ENCODE measurements at places on chromosomes 3 and 15.
A peak's percentile ranks its signal among the peaks of the same experiment; 100 is the strongest.

- no peak for DNase-seq
These were observed 79.8 kb upstream of the PFN2 start for GRCh38 chr3:150050510-150050909.

DNA sequence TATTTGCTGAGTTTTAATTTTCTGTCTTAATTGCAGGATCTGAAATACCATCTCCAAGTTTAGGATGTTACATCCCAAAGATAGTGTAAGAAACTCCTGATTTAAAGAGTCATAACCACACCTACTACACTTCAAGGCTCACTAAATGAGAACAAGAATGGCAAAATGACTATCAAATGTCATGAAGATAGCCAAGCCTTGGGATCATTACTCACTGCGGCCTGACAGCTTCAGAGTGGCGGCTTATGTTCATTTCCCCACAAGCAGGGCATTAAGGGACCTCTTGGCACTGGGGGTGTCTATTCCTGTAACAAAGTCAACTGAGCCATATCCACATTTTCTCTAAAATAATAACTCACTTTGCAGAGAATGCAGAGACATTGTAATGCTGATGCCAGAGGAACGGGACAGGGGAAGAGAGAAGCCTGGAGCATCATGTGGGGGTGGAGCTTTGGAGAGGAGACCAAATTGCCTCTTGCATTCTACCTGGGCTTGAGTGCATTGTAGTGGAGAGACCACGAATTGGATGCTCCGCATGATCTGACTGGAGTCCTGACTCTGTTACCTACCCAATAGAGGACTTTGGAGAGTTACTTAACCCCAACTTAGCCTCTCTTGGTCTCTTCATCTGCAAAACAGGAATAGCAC, 219.2 kb downstream of the OPA1 start:
- DNase-seq = no peak

- DNase-seq = no peak
These were observed 225.5 kb upstream of the CHRM5 start for GRCh38 chr15:33742800-33743199.

DNA sequence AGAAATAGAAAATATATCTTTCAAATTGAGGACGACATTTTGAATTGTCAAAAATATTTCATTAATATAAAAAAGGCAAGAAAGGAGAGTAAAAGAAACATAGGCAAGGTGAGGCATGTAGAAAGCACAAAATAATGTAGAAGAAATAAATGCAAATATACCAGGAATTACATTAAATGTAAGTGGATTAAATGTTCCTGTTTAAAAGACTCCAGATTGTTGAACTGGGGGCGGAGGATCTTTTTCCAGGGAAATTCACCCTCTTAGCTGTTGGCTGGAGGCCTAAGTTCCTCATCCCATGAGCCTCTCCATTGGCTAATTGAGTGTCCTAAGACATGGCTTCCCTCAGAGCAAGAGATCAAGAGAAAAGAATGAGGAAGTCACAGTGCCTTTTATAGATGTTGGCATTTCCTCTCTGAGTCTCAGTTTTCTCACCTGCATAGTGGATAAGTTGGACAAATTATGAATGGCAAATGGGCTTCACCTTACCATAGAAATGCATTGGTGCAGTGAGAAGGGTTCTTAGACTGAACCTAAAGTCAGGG, 147.4 kb upstream of the SMAD3 start:
- no peak for DNase-seq

GRCh38 chr3:123807820-123808219, 76.3 kb downstream of the MYLK start:
- DNase-seq = no peak

DNA sequence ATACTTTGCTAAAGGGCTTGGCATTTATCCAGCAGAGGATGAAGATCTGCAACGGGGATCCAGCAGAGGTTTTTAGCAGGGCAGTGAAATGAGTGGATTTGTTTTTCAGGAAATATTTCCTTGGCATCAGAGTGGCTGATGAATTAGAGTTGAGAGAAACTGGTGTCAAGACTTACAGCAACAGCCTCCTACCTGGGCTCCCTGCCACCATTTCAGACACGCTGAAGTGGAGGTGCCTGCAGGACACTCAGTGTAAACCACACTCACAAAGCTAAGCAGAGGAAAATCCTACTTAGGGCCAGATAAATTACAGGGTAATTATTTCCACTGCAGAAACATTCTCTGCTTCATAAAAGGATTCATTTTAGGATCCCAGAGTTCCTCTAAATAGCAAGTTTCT, 519.7 kb downstream of the FGF12 start:
- no peak for DNase-seq

DNA sequence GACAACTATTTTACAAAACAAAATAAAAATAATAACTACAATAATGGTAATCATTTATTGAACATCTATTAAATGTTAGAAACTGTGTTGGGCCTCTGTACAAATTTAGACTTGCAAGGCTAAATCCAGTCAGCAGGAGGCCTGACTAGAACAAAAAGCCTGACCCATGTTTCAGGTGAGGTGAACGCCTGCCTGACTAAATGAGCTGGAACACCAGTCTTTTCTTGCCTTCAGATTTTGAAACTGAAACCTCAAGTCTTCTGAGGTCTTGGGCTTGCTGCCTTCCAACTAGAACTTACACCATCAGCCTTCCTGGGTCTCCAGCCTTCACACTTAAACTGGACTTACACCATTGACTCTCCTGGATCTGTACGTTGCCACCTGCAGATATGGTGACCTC, 706.9 kb downstream of the TBL1XR1 start:
- DNase-seq = no peak

DNA sequence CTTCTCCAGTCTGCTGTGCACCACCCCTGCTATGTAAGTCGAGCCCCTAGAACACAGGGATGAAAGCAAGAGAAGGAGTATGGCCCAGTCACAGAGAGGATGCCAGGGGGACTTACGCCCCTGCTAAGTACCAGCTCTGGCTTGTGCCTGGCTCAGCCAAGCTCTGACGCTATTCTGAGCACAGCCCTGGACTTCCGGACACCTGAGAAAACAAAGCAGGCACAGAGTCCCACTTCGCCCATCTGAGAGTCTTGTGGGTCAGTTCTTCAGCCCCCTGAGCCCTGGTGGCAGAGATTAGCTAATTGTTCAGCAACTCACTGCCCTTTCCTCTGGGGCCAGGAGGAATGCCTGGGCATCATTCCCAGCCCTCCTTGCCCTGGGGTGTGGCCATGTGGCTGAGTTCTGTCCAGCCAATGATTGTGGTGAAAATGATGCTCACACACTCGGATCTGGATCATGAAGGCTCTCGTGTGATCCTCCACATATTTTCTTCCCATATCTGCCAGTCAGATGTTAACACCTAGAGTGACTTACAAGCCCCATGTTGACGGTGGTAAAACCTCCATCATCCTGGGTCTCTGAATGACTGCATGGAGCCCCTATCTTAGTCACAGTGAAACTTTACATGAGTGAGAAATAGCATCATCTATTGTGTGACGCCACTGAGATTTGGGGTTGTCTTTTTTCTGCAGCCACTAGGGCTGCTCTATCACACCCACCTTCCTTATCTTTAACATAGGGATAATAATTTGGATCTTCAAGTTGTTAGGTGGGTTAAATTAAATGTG, 105.7 kb downstream of the TPRA1 start:
- no peak for DNase-seq

DNA sequence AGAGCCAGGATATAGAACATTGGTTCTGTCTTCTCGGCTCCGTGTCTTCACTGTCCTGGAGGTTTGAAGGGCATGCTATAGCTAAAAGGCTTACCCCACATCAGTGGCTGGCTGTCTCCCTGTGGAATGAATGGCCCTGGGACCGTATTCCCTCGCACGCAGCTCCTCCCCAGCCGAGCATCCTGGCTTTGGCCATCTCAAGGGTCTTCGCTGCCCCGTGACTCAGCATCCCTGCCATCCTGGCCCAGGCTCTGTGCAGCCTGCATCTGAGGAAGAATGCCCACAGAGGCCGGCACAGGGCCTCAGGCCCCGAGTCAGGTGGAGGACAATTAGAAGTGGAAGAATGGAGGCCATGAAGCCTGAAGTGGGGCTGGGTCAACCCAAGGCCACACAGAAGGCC, 11.0 kb downstream of the LOXL1 start:
- DNase-seq = no peak

DNA sequence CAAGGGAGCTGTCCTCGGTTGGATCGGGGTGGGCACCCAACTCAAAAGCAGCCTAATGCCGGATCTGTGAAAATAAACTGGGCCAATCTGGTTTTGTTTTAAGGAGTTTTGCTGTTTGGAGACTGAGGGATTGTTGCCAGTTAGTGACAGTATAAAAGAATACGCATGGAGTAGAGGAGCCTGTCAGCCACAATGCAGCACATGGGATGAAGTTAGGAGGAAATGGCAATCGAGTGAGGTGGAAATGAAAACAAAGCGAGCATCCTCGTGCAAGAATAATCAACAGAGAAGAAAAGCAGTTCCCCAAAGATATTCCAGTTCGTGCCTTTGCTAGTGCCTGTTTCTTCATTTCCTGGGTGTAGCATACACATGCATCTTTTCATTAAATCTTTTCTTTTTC, 108.4 kb upstream of the RORA start:
- DNase-seq = no peak

- no peak for DNase-seq
These were observed 1106.8 kb downstream of the ROBO1 start for GRCh38 chr3:78660957-78661356.

DNA sequence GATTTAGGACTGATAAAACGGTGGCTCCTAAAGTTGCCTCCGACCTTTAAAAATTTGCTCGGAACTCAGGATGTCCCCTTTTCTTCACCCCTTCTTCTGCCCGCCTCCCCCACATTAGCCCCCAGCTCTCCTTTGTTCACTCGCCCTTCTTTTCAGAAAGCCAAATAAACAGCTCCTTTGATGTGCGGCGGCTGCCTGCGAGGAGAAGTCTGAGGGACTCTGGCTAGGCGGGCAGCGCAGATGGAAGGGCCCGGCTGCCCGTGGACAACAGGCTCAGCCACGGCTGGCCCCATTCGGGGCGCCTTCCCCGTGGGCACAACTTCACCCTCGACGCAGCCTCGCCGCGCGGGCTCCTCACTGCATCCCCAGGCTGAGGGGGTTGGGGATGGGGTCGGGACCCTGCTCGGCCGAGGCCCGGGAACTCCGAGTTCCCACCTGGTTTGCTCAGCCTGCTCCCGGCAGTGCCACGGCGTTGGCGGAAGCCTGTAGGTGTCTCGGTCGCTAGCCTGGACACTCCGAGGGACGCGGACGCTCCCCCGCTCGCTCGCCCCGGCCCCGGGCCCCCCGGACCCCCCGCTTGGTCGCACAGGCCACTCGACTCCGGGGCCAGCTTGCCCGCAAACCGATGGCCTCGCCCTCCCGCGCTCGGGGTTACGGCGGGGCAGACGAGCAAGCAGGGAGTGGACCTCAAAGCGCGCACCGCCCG, 897 bp upstream of the TLE3 start:
- peak; percentile 31 for DNase-seq

GRCh38 chr3:81816473-81817250, 55.2 kb upstream of the GBE1 start:
- DNase-seq = no peak

DNA sequence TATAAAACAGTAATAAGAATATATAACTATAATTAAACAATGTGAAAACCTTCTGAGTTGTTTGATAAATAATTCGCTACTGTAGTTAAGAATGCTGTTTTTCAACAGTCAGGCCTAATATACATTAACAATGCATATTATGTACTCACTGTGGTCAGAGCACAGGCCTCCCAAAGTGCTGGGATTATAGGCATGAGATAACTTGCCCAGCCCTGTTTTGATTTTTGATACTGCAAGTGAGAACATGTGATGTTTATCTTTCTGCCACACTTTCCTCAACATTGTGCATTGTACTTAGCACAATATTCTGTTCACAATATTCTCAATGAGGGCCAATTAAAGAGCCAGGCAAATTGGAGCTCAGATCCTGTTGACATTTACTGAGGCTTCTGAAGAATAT, 274.5 kb upstream of the RARB start:
- DNase-seq = no peak

- no peak for DNase-seq
These were observed 47.1 kb downstream of the TFG start for GRCh38 chr3:100756441-100756840.

DNA sequence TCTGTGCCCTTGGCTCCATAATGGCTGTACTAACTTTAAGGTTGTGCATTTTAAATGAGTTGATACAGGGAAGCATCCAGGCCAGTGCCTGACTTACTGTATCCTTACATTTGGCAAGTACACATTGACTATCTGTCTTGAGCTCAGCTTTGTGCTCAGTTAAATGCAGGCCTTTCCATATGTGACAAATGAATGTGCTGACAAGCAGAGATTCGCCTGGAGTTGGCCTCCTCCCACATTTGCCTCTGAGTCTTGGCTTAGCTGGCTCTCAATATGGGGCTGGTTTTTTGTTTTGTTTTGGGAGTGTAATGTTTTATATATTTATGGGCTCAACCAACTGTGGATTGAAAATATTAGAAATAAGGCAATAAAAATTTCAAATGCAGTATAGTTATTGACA, 29.7 kb downstream of the TRIM71 start:
- no peak for DNase-seq

DNA sequence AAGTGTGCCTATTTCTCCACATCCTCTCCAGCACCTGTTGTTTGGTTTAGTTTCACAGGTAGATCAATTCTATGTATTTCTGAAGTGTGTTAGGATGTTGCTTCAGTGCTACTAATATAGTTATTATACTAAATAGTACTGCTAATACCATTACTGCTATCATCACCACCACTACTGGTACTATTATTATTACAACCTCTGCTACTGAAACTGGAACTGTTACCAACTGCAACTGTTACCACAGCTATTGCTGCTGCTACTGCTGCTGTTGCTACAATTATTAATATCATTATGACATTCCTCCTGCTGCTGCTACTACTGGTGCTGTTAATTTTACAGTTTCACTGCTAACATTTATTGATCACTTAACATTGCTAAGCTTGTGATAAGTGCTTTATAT, 8.3 kb upstream of the LMOD3 start:
- DNase-seq = no peak

- no peak for DNase-seq
These were observed 37.0 kb upstream of the TMC3 start for GRCh38 chr15:81411051-81411450.

DNA sequence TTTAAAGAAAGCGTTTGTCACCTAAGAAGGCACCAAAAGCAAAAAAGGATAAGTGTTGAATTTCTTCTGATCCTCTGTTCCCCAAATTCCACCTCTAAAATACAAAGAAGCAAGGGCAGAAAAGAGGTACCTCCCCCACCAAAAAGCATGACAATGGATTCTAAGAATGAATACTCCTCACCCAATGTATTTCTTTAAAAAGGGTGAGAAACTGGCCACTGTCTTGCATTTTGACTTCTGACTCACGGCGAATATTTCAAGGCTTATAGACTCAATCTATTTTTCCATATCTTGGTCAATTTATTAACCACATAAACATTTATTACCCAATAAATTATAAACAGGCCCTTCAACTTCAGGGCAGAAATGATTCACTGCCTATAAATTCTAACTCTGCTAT, 131.1 kb downstream of the NR1I2 start:
- DNase-seq = no peak

GRCh38 chr3:13656584-13657301, 107.8 kb downstream of the FBLN2 start:
- DNase-seq = no peak

DNA sequence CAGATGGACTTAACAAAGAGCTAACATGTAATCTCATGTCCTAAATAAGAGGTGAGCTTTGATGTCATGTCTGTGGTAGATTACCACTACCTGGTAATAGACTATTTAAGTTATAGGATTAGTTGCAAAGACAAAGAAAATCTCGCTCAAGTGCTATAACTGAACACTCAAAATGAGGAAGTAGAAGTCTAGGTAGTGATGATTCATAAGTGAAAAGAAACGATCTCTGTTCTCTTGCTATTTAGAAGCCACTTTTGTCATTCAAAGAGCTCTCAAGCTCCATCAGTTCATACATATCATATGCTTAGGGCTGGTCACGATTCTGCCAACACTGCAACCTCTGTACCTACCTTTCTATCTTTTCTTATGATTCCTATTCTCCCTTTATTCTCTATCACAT, 110.9 kb downstream of the EDEM1 start:
- no peak for DNase-seq

All from activated naive CD4-positive, alpha-beta T cell (primary cell).